Type B pancreatic cell (in vitro differentiated cells): ENCODE measurements at places on chromosomes 5 and 9. TPM values are rescaled to one million over a fixed set of nuclear protein-coding genes. Genes with fewer than 3 reads are reported as not detected.
A peak's percentile ranks its signal among the peaks of the same experiment; 100 is the strongest.

Gene SAPCD2
- total RNA-seq, result 19.1 and 21.9 TPM in 2 replicates

Gene IL3
- not detected in 2 replicates for total RNA-seq

Gene PCDHGA2
- total RNA-seq, result 0.17 and 0.69 TPM in 2 replicates

Gene WWC1
- total RNA-seq, result 80.1 and 183 TPM in 2 replicates

Gene PPP3R2
- 0.07 and 0.22 TPM in 2 replicates for total RNA-seq

Gene GDA
- total RNA-seq, result 8.0 and 13.4 TPM in 2 replicates

DNA sequence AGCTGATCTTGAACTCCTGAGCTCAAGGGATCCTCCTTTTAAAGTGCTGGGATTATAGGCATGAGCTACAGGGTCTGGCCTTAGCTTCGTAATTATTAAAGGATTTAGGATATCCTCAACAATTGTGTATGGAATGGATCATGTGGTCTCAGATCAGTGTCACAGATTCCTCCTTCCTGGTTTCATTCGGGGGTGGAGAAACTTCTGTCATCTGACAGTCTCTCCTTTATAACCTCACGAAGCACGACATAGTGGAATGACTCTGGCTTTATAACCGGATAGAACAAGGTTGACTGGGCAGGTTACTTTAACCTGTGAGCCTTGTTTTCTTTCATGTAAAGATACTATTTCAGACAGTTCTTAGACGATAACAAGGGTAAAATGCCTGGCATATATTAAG is 4.4 kb upstream of the GNG10 start:
- no peak for DNase-seq

GRCh38 chr5:16826379-16827125 is 109.5 kb downstream of the MYO10 start:
- DNase-seq, result no peak

GRCh38 chr5:134873494-134873893 is 677 bp upstream of the TXNDC15 start:
- DNase-seq, result no peak

DNA sequence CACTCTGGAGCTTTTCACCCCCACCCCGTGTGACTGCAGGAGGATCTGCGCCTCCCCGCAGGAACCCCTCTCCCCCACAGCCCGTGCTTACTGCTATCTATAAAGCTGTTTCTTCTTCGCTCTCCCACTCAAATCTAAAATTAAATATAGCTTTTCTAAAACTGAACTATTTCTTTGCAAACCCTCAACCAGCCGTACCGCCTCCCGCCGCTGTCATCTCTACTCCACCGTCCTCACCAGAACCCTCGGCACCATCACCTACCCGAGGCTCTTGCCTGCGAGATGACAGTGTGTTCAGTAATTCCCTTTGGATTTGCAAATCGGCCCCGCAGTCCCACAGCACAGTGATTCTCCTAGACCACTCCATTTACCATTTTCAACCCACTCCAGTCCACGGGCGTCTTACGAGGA is 13.6 kb downstream of the LPCAT1 start:
- DNase-seq, result peak; percentile 59

GRCh38 chr5:96816411-96816939 is 8.7 kb upstream of the ERAP1 start:
- DNase-seq, result no peak

DNA sequence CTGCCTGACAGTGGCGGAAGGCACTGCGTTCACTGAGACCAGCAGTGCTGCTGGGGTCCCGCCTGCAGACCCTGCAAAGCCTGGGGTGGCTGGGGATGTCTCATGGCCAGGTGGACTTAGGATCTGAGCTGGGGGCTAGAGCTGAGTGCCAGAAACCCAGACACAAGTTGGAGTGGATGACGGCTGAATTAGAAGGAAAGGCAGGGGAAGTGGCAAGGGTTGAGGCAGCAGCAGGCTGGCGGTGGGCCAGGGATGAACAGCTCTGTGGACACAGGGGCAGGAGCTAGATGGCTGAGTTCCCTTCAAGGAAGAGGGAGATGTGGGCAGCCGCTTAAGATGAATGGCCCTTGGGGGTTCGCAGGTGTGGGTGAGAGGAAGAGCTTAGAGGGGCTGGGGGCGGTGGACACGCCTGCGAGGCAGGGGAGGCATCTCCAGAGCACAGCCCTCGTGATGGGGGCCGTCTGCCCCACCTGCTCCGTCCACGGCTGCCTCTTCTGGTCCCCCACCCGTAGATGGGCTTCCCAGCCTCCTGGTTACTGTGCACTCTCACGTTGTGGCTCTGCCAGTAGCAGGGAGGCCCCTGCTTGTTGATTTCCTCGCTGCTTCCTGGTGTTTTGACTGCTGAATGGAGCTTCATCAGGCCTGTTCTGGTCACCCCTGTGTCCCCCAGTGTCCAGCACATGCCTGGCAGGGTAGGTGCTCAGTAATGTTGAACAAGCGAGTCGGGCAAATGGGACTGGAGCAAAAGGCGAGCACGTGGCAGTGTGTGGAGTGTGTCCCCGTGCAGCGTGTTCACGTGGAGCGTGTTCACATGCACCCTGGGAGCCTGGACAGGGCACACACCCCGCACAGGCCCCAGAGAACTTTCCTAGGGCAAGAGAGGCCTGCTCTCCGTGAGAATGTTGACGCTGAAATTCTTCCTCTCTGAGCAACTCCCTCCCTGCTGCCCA is 168.2 kb downstream of the CACNA1B start:
- DNase-seq, result peak; percentile 59

DNA sequence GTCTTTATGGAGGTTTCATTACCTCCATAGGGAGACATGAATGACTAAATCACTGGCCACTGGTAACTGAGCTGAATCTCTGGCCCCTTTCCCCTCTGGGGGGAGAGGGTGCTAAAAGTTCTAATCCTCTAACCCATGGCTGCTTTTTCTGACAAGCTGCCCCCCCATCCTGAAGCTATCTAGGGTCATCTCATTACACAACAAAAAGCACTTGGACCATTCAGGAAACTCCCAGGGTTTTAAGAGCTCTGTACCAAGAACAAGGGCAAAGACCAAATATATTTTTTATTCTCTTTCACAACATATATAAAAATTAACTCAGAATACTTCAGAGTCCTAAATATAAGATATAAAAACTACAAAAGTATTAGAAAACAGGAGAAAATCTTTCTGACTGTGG is 14.3 kb downstream of the AUH start:
- no peak for DNase-seq

- DNase-seq, result no peak
These were observed 5.6 kb downstream of the FAM221B start for GRCh38 chr9:35822926-35823325.

DNA sequence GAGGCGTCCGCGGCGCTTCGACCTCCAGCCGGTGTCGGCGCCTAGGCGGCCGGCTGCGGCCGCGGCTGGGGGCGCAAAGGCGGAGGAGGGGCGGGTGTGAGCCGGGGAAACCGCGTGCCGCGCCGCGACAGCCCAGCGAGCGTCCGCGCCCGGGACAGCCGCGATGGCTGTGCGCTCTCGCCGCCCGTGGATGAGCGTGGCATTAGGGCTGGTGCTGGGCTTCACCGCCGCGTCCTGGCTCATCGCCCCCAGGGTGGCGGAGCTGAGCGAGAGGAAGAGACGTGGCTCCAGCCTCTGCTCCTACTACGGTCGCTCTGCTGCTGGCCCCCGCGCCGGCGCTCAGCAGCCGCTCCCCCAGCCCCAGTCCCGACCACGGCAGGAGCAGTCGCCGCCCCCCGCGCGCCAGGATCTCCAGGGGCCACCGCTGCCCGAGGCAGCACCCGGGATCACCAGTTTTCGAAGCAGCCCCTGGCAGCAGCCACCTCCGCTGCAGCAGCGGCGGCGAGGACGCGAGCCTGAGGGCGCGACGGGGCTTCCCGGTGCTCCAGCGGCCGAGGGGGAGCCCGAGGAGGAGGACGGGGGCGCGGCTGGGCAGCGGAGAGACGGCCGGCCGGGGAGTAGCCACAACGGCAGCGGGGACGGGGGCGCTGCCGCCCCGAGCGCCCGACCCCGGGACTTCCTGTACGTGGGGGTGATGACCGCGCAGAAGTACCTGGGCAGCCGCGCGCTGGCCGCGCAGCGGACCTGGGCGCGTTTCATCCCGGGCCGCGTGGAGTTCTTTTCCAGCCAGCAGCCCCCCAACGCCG is 605 bp downstream of the CHSY3 start:
- DNase-seq, result peak; percentile 68

DNA sequence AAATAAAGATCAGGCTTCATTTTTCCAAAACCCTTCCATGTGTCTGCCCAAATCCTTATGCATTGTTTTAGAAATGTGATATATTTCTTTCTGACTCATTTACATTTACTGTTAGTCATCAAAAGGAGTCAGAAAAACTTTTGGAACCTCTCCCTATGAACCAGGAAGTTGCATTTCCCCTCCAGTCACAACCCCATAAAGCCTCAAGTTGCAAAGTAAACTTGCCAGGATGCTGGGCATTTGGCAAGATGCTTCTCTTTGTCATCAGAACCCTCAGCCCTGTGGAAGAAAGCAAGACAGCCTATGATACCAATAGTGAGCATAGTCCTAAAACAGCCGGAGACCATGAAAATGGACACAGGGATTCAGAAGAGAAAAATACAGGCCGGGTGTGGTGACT is 84.2 kb downstream of the MUSK start:
- DNase-seq, result no peak

- DNase-seq, result no peak
These were observed 13.0 kb downstream of the SLC25A25 start for GRCh38 chr9:128081056-128081455.

DNA sequence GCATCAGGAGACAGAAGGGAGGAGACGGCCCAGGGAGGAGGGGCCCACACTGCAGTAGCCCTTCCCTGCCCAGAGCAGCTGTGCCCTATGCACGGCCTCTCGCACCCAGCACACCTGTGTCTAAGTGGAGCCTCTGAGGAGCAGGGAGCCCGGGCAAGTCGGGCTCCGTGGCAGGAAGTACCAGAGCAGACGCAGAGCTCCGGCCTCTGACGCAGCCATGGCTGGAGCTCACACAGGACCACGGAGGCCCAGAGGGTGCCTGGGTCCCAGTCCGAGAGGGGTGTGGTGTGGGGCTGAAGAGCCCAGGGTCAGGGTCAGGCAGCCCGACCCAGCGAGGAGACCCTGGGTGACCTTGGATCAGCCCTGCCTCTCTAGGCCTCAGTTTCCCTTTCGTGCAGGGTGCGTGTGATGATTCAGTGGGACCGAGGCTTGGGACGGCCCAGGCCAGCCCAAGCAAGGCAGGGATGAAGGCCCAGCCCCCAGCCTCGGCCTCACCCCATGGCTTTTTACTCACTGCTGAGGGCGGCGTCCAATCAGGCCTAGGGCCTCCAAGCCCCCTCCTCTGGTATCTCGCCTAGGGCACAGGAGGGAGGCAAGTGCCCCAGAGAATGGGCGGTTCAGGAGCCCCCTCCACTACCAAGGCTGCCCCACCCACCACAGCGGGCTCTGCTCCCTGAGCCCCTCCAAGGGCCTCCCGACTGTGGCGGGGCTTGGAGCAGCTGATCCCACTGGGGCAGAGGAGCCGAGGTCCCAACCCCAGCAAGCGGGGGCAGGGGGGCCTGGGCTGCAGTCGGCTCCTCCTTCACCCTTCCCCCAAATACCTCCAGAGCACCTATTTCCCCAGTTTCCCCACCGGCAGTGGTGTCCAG is 4.3 kb upstream of the AGPAT2 start:
- no peak for DNase-seq

DNA sequence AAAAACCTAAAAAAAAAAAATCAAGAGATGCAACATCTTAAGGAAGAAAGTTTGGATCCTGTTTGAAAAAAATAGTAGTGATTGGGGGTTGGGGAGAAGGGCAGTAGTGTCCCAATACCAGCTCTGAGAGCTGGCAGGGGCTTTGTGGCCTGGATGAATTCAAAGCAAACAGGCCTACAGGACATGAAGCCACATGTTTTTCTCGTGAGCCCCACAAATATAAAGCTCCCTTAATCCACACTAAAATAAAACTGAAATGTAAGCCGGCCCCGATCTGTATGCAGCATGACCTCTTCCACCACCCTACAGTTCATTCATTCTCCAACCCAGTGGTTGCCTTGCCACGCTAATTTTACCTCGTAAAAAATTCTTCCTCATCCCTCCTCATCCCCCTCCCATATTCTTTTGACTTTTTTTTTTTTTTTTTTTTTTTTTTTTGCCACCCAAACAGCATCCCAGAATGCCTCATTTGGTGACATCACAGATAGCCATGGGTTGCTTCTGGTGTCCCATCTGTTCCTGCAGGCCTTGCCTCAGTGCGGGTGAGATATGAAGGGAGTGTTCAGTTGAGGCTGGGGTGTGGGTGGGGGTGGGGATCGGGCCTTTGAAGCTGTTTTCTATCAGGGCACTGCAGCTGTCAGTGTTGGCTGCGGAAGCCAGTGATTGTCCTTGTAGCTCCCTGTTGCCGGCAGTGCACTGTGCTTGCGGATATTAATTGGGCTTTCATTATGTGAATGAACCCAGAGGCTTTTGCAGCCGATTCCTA is 81.6 kb upstream of the NFIB start:
- DNase-seq, result no peak

- DNase-seq, result no peak
These were observed 33.6 kb upstream of the TRIM32 start for GRCh38 chr9:116653348-116654058.

GRCh38 chr9:36306471-36307306 is 48.4 kb upstream of the GNE start:
- DNase-seq, result no peak

DNA sequence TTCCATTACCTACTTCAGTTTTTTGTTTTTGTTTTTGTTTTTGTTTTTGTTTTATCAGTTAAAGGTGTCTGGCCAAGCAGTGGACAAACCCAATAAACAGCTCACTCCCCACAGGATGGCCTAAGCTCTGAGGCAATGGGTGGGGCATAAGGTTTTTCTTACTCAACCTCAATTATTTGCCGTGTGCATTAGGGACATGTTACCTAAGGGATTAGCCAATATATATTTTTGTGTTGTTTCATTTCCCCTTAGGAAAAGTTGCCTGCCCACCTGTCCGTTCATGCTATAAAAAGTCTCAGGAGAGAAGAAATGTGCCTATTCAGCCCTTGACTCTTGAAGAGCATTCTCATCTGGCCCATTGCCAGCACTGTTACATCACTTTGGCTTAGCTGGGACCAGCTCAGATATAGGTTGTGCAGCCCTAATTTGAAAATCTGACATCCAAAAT is 7.3 kb downstream of the SH3RF2 start:
- no peak for DNase-seq

- no peak for DNase-seq
These were observed 40.8 kb upstream of the LMNB1 start for GRCh38 chr5:126736141-126736540.

GRCh38 chr9:96782235-96782634 is 4.3 kb upstream of the ZNF510 start:
- no peak for DNase-seq

DNA sequence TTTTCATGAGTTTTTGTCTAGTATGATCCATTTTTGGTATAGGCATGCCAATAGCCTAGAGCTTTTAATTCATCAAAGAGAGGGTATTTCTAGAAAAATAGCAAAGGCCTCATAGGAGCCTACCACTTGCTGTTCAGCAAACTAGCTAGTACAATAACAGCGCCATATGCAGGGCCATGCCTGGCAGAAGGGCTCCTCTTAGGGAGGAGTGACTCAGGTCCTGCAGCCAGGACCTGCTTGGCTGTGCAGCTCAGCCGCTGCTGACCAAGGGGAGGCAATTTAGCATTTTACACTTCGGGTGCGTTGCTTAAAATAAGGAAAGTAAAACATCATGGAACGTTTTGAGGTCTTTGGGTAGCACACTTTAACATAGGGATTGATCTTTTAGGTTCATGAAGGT is 100.6 kb downstream of the TRIO start:
- no peak for DNase-seq

- DNase-seq, result no peak
These were observed 2.7 kb upstream of the APBA1 start for GRCh38 chr9:69674716-69675438.
